ENCODE measurements at places on chromosomes 4 and X.
A peak's percentile ranks its signal among the peaks of the same experiment; 100 is the strongest.

- no peak for DNase-seq
Observed at GRCh38 chrX:11641349-11642065, 24.2 kb downstream of the ARHGAP6 start.

DNA sequence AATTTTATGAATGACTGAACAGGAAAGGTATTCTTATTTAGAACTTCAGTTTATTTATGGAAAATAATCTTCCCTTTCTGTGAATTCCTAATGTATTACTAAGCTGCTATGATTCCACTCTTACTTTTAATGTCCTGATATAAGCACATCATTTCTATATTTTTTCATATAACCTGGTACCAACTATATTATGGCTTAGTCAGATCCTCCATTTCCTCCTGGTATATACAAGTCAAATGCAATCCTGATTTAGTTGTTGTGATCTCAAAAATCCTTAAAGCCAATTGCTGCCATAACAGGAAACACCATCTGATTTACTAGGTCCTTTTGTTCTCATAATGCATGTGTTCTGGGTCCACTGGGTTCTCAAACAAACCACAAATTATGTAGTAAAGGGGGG is 26.8 kb downstream of the TRMT2B start:
- DNase-seq: peak; percentile 60

- no peak for DNase-seq
Observed at GRCh38 chrX:22392133-22392948, 119.6 kb downstream of the CBLL2 start.

DNA sequence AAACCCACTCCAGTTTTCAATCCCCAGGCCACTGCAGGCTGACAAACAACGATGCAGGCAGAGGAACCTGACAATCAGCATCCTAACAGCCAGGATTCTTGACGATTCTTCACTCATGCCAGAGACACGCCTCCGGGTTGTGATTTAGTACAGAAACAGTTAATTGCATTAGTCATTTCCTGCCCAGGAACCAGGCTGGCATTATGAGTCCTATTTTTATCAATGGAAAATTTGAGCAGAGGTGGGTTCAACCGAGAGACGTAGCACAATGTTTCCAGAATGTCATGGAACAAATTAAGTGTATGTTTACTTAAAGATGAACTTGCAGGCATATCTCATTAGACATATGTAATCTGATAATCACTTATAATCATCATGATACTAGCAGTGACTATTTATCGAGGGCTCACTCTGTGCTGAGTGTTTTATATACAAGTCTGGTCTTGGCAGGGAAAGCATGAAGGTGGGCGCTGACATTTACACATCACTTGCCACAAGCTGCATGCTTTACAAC is 159.7 kb downstream of the NSUN7 start:
- DNase-seq: peak; percentile 95

DNA sequence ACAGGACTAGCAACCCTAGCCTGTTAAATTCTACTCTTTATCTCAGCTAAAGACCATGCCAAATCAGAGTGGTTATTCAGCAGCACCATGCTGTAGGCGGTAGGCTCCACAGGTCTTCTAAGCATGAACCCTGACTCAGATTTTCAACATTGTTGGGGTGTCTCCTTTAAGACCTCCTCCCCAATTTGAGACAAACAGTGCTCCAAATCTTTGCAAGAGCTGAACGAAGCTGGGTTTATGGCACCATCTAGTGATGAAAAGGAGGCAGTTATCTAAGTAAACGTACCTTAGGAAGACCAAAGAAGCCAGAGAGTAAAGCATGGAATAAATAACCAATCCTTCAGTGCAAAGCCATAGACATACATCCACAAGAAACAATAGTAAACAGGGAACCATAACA is 334.5 kb upstream of the SLC7A11 start:
- peak; percentile 78 for DNase-seq
